ENCODE measurements at places on chromosomes 16 and 17.

- DNase-seq: no peak
Observed at GRCh38 chr17:38590988-38591758, 14.6 kb downstream of the SRCIN1 start.

DNA sequence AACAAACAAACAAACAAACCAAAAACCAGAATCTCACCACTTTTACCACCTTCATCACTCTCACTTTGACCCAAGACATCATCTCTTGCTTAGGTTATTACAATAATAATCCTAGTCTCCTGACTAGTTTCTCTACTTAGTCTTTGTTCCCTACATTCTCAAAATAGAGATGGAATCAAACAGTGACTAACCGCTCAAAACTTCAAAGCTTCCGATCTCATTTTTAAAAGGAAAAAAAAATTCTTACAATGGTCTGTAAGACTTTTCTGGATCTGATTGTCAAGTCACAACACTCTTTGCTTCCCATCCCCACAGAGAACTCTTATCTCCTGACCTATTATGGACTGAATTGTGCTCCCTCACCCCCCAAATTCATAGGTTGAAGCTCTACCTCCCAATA, 60.9 kb downstream of the SPAG9 start:
- DNase-seq: no peak

DNA sequence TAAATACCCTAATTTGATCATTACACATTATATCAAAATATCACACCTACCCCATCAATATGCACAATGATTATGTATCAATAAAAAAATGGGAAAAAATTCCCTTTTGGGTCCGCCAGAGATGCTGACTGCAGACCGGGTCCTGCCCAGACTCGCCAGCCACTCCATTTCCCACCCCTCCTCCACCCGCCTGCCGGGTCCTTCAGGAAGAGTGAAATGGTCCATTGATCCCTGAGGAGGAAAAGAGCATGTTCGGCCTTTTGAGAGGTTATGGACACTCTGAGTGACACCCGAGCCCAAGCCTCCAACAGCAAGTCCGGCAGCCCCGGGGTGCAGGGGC, 123.9 kb upstream of the ZFHX3 start:
- no peak for DNase-seq

GRCh38 chr16:35198223-35199199, 1739.1 kb downstream of the TP53TG3F start:
- DNase-seq: no peak

DNA sequence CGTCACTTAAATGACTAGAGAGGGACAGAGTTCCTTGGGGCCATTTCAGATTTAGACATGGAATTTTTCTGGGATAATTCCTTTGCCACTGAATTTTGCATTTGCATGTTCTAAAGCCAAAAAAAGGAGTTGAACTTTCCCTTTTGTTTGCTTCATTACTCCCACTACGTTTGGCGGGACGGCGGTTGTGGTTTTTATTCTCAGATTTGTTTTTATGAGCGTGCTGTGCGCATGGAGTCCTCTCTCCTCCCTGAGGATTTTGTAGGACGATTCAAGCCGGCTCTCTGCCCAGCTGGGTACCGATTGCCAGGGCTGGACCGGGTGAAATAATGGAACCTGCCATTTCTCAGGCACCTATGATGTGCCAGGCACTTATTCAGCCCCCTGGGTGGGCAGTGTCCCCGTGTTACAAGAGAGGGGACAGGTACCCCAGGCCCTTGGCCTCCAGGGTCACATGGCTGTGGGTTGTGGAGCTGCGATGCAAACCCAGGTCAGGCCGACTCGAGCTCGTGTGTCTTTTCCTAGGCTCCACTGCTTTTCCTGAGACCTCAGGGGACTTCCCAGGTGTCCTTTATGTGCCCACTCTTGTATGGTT, 18.8 kb downstream of the CMIP start:
- DNase-seq: no peak

DNA sequence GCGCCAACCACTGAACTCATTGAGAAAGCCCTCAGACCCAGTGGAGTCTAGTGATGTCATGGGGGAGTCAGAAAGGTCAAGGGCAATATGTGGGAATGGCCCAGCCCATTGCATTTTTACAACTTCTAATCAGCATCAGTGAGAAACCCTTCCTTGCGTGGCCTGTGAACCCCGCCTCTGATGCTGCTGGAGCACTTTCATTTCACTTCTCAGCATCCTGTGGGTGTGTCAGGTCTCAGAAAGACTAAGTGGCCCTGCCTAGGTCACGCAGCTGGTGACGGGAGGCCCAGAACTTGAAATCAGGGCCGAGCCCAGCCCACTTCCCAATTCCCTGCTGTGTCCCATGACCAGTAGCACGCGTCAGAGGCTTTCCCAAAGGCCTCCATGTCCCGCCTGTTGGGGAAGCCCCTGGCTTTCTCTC, 6.1 kb downstream of the DNAI2 start:
- DNase-seq: peak; percentile 83

DNA sequence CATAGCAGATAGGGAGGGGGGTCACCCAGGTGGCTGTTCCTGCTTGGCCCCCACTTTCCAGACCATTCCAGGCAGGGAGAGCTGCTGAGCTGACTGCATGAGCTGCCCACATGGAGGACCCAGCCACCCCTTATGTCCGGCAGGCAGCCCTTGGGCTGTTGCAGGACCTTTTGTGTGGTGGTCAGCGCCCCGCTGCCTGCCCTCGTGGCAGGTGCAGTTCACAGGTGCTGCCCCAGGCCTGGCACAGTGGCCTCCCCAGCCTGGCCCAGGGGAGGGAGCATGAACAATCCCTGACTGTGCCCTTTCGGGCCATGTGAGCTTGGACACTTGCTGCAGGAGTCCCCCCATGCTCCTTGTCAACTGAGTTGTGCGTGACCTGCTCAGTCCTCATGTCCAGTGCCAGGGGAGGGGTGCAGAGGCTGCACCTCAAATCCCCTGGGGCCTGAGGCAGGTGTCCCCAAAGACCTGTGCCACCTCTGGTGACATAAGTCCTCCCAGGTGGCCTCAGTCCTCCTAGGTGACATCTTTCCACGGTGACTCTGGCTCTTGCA, 8.6 kb downstream of the TBC1D26 start:
- no peak for DNase-seq

GRCh38 chr16:65743558-65743957, 621.7 kb upstream of the CDH11 start:
- no peak for DNase-seq

DNA sequence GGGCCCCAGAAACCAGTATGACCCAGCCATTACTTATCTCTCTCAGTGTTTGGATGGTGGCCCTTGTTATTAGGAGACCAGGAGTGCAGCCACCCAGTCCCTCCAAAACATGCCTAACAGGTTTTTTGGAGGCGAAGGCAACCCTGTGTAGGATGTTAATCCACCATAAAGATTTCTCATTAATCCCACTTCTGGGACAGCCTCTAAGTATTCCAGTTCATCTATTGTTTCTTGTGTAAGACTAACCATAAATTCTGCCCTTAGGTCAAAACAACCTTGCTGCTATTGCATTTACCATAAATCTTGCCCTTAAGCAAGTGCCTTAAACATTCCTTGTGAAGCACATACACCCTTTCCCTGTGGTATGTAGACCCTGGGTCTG, 21.5 kb upstream of the OR1F1 start:
- no peak for DNase-seq

DNA sequence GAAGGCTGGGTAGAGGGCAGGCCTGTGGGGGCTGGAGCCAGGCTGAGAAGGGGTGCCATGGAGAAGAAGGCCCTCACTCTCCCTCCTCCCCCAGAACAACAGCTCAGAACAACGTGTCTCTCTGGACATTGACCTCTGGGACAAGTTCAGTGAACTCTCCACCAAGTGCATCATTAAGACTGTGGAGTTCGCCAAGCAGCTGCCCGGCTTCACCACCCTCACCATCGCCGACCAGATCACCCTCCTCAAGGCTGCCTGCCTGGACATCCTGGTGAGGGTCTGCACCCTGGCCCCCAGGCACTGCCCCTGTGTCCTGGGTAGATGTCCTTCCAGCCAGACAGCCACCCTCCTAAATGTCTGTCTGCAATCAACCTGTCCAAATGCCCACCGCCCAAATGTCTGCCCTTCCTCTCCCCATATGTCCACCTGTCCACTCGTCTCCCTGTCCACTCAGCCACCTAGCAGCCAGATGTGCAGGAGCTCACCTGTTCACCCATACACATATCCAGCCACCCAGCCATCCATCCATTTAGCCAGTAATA, 12.2 kb downstream of the GJD3 start:
- DNase-seq: no peak

DNA sequence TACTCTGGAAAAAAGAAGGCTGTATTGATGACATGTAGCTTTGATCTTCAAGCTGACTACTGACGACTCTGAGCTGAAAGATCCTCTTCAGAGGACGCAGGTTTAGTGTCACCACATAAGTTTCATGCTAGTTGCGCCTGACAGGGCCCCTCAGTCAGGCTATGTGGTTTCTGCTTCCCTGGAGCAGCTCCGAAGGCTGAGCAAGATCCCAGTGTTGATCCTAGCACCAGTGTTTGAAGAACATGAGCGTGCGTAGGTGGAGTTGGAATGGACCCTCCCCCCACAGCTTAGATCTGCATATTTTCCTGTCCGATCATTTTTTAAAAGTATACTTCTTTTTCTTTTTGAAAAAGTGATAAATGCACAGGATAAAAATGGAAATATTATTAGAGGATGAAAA, 17.3 kb downstream of the BANP start:
- DNase-seq: no peak

DNA sequence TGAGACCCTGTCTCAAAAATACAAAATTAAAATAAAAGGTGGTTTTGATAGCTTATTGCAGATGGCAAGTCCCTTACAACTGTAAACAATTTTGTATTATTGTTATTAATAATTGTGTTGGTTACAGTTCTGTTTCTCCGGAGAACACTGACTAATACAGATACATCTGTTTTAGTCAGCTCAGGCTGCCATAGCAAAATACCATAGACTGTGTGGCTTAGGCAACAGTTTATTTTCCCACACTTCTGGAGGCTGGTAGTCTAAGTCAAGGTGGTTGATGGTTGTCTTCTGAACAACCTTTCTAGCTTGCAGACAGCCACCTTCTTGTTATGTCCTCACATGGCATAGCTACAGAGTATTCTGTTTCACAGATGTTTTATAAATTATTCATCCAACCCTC, 14.2 kb upstream of the IL21R start:
- no peak for DNase-seq

DNA sequence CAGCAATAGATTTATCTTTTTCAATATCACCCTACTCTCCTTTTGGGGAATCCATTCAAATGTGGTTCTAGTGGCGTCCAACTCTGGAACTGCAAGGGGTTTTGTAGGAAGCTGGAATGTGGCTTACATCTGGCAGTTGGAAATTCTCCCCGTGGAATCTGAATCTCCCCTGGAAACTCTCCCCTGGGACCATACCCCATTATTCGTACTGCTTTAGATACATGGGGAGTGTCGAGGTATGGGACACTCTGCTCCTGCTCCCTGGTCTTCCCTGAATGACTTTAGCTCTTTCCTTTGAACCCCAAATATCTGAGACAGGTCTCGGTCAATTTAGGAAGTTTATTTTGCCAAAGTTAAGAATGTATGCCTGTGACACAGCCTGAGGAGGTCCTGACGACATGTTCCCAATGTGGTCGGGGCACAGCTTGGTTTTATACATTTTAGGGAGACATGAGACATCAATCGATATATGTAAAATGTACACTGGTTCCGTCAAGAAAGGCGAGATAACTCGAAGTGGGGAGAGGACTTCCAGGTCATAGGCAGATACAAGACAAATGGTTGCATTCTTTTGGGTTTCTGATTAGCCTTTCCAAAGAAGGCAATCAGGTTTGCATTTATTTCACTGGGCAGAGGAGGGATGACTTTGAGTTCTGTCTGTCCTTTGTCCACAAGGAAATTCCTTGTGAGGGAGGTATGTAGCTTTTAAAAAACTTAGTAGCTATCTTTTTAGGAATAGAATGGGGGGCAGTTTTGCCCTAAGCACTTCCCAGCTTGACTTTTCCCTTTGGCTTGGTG, 89.1 kb upstream of the CORO6 start:
- no peak for DNase-seq

DNA sequence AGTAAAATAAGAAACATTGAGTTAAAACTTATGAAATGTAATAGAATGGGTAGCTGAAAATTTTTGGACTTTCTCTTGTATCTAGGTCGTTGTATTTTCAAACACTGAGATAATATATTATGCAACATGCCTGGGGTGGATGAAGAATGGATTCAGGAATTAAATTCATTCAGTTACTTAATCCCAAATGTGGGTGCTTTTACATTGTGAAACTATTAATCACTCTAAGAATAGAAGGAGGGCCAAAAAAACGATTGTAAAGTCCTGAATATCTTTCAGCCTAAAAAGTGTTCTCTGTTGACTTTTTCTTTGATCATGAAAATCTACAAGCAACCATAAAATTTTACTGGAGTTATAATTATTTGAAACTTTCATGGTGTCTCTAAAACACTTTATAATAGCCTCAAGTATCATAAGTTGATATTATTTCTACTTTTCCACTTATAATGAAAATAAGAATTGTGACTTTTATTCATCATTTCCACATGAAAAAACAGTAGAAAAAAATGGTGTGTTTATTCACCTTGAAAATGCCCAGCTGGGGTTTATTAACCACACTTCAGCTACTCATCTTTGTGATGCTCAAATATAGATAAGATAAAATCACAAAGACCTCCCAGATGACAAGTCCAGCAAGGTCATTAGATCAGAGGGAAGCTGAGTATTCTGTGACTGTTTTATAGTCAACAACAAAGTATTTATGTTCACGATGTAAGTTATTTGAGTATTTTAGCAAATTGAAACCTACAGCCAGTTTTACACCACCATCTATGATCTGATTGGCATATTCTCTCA, 619.9 kb upstream of the SOX9 start:
- no peak for DNase-seq

- DNase-seq: no peak
Observed at GRCh38 chr17:15973016-15973415, 26.5 kb downstream of the ZSWIM7 start.

- no peak for DNase-seq
Observed at GRCh38 chr17:66462010-66462409, 159.6 kb downstream of the PRKCA start.

DNA sequence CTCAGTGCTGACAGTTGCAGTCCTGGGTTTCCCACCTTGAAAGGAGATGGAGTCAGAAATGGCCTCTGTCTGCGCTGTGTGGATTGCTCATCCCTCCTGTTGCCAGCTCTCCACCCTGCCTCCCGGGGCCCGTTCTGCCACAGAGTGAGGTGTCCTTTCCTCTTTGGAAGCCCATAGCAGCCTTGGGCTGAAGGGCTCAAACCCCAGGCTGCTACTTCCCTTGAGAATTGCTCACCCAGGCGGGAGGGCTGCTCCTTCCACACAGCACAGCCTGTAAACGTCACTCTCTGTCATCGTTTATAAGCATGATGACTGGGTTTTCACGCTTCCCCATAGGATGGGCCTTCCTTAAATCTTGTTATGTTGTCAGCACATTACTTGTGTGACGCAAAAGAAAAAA, 62.7 kb downstream of the FOXK2 start:
- DNase-seq: no peak
